Sigmoid colon (tissue), 7 donors: ENCODE measurements at places on chromosomes 3 and 15.

- DNase-seq: no peak
Observed at GRCh38 chr15:32861761-32862160, 144.0 kb downstream of the GREM1 start.

- DNase-seq: peak; percentile 72
Observed at GRCh38 chr3:97952280-97952679, 20.0 kb downstream of the RIOX2 start.

DNA sequence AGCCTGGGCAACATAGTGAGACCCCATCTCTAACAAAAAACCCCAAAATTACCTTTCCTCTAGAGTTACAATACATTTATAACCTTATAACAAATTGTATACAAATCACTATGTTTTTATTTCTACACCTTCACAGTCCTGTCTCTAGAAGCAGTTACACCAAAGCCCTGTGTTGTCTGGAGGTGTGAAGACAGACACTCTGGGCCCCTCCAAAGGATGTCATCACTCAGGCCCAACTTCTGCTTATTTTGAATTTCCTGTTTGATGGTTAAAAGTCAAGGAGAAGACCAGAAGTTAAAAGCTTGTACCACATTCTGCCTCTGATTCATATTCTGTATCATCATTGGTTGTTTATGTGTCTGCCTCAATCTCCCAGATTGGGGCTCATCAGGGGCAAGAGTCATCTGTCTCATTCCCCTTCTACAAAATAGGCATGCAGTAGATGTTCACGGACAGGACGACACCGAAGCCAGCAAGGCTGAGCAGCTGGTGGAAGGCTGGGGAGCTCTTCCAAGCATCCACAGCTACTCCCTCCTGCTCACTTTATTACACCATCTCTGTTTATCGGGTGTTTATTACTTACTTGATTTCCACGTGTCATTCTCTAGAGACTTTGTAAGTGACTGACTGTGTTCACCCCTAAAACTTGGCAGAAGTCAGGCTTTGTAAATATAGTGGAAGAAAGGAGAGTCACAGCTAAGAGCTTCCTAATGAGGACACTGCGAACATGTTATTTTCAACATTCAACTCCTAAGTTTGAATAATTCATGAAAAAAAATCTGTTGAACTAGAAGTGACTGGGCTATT, 136.8 kb upstream of the ANKRD28 start:
- DNase-seq: no peak

- no peak for DNase-seq
Observed at GRCh38 chr3:172517859-172518466, 5.3 kb downstream of the TNFSF10 start.

- no peak for DNase-seq
Observed at GRCh38 chr3:151305775-151306151, 10.9 kb downstream of the GPR87 start.

GRCh38 chr3:5298453-5298852, 110.9 kb downstream of the EDEM1 start:
- no peak for DNase-seq

- no peak for DNase-seq
Observed at GRCh38 chr15:93024716-93025624, 64.0 kb downstream of the RGMA start.

- no peak for DNase-seq
Observed at GRCh38 chr3:117963858-117964257, 1070.8 kb downstream of the IGSF11 start.

DNA sequence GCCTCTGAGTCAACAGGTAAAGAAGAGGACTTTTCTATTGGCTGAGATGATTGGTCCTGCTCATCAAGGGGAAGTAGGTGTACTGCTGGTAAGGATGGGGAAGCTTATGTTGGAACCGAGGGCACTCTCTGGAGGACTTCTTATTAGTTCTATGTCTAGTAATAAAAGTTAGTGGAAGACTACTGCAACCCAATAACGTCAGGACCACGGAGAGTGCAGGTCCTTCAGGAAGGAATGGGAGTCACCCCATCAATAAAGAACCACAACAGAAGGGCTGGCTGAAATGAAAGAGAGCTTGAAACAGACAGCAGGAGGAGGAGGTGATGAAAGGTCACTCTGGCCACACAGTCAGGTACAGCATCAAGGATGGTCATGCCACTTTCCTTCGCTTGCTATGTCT, 68.8 kb upstream of the PRR23E start:
- no peak for DNase-seq

- DNase-seq: no peak
Observed at GRCh38 chr3:75395580-75396315, 268.4 kb upstream of the FRG2C start.

DNA sequence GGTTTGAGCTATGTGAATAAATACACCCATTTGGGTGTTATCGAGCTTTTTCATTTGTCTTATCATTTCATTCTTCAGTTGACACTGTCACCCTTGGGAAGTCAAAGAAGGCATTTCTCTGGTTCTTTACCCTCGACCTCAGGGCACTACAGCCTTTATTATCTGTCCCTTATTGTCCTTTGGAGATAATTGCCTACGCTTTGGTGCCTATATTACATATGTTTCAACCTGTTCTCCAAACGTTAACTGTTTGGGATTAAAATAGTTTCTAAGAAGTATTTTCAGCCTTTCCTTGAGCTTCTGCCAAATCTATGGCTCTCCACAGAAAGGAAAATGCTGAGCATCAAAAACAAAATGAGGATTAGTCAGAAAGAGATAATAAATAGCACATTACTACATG, 395.4 kb upstream of the ADAMTS9 start:
- no peak for DNase-seq

DNA sequence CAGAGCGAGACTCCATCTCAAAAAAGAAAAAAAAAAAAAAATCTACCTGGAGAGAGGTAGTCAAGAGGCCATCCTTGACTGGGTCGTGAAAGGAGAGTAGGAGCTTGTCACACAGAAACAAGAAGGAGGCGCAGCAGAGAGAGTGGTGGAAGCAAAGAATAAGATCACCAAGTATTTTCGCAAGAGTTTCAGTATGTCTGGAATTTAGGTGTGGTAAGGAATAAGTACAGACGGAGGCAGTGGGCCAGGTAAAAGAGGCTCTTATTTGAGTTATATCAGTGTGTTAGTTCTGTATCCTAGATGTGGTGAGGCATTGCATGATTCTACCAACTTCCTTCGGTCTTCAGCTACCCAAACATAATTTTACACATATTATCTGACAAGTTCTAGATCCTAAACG, 14.6 kb upstream of the ATP10A start:
- DNase-seq: no peak

- no peak for DNase-seq
Observed at GRCh38 chr3:47250309-47251060, 32.1 kb downstream of the KIF9 start.

DNA sequence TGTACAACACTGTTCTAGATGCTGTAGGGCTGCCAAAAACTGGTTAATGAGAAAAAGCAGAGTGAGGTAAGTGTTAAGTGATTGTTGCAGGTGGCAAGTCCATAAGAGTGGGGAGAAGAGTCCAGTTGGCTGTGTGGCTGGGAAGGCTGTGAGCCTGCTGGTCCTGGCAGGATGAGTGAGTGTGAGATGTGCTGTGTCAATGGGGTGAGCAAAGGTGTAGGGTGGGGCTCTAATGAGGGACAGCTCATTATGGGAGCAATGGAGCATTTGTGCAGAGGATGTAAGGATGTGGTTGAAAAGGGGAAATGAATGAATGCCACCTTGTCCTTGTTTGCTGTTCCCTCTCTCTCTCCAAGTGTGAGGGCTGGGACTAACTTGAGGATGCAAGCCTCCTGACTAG, 145.3 kb upstream of the ROPN1 start:
- no peak for DNase-seq

DNA sequence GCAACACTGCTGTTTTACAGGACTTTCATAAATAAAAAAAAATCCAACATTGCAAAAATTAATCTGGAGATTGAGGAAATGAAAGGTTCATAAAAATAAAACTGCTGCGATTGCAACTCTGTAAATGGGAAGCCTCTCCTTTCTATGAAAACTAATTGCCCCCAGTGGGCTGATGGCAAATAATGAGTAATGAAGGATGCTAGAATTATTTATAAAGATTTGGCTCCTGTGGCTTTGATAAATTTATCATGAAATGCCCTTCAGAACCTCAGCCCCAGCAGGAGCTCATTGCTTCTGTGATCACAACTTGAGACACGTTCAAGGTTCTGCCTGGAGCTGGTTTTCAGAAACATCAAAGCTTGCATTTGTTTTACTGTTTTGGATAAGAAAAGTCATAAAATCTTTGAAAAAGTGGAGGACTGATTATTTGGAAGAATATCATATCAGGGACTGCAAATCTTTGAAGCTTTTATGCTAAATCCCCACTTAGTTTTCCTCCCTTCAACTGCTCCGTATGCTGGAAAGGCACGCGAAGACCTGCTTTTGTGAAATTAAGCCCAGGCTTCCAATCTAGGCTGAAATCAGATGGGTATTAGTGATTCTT, 24.5 kb upstream of the LYZL4 start:
- DNase-seq: no peak

- DNase-seq: no peak
Observed at GRCh38 chr15:95897651-95898050, 432.8 kb upstream of the NR2F2 start.

- DNase-seq: no peak
Observed at GRCh38 chr3:157429708-157430107, 6.9 kb upstream of the PTX3 start.

GRCh38 chr15:60740787-60741354, 261.9 kb upstream of the ICE2 start:
- no peak for DNase-seq

GRCh38 chr3:197426121-197426566, 127.7 kb upstream of the DLG1 start:
- DNase-seq: no peak

DNA sequence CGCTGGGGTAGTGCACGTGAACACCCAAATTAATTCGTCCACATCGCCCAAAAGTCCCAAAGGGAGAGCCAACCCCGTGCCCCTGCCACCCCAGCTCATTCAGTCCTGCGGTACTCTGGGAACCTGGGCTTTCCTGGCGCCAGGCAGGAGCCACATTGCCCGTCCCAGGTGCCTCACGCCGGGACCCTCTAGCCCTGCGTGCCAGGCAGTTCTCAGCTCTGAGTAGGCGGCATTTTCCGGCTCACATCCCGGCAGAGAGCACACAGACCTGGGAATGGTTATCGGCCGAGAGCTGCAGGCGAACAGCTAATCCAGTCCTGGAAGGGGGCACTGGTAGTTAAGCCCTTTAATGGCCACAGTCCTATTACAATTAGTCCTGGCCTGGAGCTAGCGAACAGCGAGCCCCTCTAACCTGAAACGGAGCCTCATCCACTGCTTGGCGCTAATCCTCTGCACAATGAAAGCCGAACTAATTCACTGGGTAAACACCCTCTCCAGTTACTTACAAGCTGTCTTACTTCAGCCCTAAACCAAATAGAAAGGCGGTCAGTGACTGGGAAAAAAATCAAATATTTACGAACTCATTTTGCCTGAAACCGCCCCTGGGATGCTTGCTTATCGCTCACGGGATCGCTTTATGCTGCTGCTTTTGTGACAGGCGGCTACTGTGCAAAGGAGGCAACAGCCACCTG, 254.6 kb upstream of the SOX14 start:
- DNase-seq: no peak

DNA sequence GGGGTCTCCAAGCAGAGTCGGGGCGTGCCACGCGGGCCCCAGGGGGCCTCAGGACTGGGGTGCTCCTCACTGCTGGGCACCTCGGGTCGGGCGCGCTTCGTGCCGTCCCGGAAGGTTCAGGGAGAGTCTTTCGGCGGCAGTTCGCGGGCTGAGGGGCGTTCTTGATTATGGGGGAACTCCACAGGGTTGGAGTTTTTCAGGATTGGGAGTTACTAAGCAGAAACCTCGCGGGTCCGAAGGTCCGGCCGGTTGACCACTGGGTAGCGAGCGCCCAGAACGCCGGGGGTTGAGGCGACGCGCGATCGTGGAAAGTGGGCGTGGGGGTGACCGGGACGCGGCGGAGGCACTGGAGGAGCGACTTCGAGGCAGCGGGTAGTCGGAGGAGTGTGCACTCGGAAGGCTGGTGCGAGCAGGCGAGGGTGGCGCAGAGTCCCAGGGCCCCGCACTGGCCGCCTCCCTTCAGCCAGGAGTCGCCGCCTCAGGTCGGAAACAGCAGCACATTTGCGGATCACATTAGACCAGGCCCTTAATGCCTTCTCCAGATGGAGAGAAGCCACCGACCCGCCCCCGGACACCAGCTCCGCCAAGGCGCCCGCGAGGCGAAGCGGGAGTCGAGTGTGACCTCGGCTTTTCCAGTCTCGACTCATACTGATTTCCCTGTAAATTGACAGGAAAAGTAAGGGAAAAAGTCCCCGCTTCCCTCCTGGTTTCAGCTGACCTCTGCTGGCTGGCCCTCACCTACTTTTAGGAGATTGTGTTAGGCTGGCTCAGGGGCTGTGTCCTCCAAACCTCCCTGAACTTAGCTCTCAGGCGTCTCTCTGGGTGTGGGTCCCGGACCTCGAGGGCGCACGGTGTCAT, 685 bp downstream of the ADAMTSL3 start:
- peak; percentile 82 for DNase-seq

GRCh38 chr15:74768771-74769342, 13.0 kb upstream of the CSK start:
- DNase-seq: no peak

GRCh38 chr3:116886202-116886893, 176.8 kb downstream of the TUSC7 start:
- no peak for DNase-seq

GRCh38 chr3:61858054-61858453, 296.7 kb downstream of the PTPRG start:
- no peak for DNase-seq
